ENCODE measurements at places on chromosomes 1 and 21.
A peak's percentile ranks its signal among the peaks of the same experiment; 100 is the strongest.

GRCh38 chr1:47940326-47940725 is 56.9 kb downstream of the TRABD2B start:
- no peak for DNase-seq

GRCh38 chr1:224183591-224184312 is 712 bp downstream of the DEGS1 start:
- peak; percentile 73 for DNase-seq

- DNase-seq = no peak
Measured at GRCh38 chr1:225863167-225863566, 19.0 kb downstream of the TMEM63A start.

GRCh38 chr1:211920141-211920572 is 89.6 kb upstream of the LPGAT1 start:
- no peak for DNase-seq

- DNase-seq = no peak
Measured at GRCh38 chr1:13911697-13912619, 212.0 kb downstream of the PRDM2 start.

GRCh38 chr21:44704636-44705001 is 6.8 kb downstream of the TSPEAR start:
- peak; percentile 15 for DNase-seq

GRCh38 chr1:58391056-58391455 is 155.5 kb downstream of the OMA1 start:
- no peak for DNase-seq

GRCh38 chr1:77438236-77438913 is 156.6 kb downstream of the AK5 start:
- no peak for DNase-seq

DNA sequence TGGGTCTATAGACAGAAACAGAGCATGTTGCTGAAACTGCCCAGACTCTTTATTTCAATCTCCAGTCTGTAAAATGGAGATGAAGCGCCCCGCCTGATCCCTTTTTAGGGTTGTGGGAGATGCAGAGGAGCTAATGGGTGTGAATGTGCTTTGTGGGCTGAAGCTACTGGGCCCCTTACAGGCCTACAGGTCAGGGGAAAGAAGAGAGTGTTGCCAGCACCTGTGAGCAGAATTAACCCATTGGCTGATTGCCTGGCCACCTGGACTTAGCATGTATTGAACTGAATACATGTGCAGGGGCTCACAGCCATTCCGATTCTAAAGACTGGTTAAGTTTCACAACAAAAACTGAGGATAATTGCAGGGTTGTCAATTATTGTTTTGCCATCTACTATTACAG is 13.9 kb upstream of the ATF3 start:
- DNase-seq = no peak

DNA sequence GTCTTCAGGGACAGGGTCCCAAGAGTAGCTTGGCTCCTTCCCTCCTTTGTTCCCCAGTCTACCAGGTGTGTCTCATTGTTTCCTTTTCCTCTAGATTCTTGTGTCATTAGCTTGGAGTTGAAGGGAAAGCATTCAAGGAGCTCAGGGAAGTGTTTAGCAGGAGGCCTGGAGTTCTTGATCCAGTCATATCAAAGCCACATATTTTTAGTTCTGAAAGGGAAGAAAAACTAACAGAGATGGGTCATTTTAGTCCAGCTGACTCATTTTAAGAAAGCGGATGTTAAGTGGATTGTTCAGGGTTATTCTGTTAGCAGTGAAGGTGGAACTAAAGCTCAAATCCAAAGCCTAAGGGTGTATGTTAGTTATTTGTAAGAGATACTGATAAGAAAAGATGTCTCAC is 721 bp downstream of the C1orf54 start:
- no peak for DNase-seq

- DNase-seq = peak; percentile 71
Measured at GRCh38 chr1:231626535-231626950, at the start of gene DISC1. TSS of gene DISC1 (plus strand) at chr1:231626790. CDS start at chr1:231626868, 78 bp downstream.

DNA sequence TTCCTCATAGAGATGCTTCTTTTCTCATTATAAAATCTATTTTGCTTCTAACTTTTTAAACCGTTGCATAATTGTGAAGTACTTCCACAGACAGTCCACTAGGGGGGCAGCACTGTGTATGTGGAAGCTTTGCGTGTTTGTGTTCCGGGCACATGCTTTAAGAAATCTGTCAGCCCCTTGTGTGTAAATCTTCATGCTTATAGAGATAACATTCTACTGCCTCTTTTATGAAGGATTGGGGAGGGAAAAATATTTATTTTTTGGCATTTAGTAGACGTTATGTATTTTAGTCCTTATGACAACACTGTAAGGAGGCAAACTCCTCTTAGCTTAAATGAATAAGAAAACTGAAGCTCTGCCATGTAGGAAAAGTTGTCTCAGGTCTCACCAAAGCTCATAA is 157.3 kb upstream of the PTGFR start:
- DNase-seq = no peak

- DNase-seq = no peak
Measured at GRCh38 chr1:164337885-164338284, 221.1 kb upstream of the PBX1 start.

- DNase-seq = no peak
Measured at GRCh38 chr1:58922302-58923089, 138.6 kb upstream of the JUN start.

- DNase-seq = no peak
Measured at GRCh38 chr1:47002211-47002610, 21.3 kb upstream of the CYP4X1 start.

DNA sequence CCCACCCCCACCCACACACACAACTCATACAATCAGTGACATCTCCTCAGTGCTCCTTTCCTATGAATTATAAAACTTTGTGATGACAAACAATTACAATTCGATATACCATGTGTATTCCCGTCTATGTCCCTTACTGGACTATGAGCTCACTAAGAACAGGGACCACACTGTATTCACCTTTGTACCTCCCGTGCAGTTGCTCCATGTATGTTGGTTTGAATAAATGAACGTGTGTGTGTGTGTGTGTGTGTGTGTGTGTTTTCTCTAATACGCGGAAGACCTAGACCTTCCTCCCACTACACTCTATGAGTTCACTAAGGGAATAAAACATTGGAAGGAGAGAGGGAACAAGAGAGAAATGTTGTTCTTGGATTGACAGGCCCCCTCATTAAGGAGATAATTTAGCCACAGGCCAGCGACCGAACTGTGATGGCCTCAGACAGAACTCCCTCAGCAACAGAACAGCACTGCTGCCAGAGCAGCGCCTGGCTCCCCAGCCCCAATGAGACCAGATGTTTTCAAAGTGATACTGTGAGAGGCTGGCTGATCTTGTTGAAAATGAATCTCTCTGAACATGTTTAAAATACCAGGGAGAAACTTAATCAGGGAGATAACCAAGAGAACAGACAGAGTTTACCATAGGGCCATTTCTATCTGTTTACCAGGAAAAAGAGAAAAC is 21.7 kb downstream of the BCAR3 start:
- DNase-seq = no peak

DNA sequence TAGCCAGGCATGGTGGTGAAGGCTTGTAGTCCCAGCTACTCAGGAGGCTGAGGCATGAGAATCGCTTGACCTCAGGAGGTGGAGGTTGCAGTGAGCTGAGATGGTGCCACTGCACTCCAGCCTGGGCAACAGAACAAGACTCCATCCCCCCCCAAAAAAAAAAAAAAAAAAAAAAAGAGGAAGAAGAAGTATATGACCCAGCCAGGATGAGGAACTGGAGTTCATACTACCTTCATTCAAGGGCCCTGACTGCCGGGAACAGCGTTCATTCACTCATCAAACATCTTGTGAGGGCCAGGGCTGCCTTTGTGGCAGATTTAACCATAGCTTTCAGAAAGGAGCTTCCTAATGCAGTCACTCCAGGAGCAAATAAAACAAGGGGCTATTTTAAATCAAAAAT is 127.6 kb downstream of the MRPS6 start:
- no peak for DNase-seq

GRCh38 chr1:2452201-2452931 is 23.7 kb upstream of the PLCH2 start:
- no peak for DNase-seq
